ENCODE measurements at places on chromosomes 16 and 17.

- no peak for DNase-seq
These were observed 6.9 kb downstream of the SALL1 start for GRCh38 chr16:51144203-51144602.

DNA sequence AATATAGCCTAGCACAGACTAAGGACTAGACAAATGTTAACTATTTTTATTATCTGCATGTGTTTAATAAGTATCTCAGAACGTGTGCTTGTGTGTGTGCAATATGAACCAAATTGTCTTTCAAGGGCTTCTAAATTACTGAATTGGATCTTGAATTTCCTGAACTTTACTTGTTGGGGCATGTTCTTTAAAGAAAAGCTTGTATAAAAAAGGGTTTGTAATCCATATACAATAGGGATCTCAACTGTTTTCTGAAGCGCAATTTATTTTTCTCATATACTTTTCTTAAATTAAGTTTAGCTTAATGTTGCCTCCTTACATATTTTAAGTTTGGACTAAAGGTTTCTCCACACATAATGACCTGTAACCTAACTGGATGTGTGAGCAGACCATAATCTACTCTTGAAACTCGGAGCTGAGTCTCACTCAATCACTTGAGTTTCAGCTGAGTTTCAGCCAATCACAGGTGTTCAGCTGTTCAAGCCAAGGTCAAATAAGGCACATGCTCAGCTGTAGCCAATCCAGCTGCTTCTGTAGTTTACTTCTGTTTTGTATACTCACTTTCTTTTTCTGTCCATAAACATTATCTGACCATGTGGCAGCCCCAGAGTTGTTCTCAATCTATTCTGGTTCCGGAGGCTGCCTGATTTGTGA lies 72.3 kb downstream of the CDK5R1 start:
- DNase-seq = no peak

- DNase-seq = no peak
These were observed 14.5 kb upstream of the PRKCA start for GRCh38 chr17:66287911-66288310.

DNA sequence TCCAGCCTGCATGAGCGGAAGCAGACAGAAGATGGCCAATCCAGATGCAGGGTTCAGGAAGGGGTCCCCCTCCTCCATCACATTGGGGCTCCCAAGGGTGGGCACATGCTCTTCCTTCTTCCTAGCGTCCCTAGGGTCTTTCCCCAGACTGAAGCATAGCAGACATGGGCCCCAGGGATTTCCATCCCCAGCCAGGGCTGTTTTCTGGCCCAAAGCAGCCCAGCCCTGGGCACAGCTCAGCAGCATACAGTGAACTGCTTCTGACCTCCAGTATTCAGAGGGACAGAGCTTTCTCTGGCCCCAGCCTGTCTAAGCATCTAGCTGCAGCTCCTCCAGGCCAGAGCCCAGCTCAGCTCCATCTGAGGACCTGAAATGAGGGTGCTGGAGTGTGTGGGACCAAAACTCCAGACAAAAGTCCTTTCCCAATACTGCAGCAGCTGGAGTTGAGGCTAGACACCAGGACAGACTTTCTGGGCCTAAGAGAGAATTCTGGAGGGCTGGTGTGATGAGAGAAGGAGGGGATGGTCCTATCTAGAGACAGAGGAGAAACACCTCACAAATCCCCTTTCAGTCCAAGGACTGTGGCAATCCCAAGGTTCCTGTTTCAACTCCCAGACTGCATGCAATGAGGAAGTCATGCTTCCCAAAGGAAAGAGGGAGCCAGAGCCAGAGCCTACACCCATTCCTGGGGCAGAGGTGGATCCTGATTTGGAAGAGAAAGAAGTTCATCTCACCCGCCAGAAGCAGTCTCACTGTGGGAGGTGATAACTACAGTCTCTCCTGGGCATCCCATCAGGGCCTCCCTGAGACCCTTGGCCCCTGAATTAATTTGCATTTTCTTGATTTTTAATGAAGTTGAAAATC lies 4.5 kb upstream of the FOXN1 start:
- DNase-seq = no peak

- no peak for DNase-seq
These were observed 157.0 kb downstream of the COPRS start for GRCh38 chr17:31702041-31702440.

GRCh38 chr17:32876417-32877163 lies at the start of gene MYO1D:
MYO1D (minus strand) TSS chr17:32877124; CDS start chr17:32876872, 252 bp downstream.
- DNase-seq = peak; percentile 49

DNA sequence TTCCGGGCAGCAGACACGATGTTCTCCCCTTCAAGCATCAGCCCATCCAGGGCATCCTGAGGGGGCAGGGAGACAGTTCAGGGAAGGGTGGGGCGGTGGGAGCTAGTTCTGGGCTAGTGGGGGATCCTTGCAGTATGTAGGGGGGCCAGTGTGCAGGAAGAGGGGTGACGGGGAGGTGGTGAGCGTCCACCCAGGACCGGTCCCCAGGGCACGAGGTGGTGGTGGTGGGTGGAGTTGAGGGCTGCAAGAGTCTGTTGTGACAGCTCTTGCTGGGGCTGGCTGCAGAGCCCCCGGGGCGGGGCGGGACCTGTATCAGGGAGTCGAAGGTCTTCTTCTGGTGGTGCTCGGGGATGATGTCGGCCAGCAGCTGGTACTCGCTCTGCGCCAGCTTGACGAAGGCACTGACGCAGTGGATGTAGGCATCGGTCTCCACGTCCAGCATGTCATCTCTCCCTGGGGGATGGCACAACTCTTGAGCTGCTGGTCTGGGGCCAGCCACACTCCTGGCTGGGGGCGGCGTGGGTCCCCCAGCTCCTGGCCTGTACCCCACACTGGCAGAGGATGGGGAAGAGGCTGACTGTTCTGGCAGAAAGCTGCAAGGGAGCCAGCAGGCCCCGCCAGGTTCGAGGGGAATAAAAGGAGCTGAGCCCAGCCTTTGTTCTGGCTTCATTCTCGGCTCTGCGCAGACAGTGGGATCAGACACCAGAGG lies 10.0 kb downstream of the ZACN start:
- DNase-seq = no peak

DNA sequence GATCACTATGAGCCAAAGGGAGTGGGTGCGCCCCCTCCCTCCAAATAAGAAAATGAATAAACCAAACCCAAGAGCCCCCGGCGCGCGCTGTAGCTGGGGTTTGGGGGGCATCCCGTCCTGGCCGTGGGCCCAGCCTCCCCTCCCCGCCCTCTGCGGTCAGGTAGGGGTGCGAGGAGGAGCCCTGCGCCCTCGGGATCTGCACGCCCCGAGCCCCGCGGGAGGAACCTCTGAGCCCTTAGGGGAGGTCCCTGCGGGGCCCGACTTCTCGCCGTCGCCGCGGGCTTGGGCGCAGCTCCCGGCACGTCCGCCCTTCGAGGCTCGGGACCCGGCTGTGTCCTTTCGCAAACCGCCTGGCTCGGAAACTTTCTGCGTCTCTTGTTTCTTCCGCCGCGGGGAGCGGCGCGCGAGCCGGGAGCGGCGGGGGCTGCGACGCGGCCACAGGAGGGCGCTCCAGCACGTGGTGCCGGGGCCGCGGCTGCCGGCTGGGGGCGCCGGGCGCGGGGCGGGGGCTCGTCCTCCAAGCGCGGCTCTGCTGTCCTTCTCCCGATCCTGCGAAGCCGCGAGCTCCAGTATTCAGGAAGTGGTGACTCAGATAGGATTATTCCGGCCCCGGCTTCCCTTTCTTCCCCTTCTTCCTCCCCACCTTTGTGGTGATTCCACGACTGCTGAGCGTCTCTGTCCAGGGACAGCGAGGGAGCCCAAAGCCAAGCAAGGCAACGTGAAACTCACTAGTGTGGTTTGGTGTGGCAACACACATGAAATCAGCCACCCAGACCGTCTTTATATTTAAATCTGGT lies 1.6 kb downstream of the PITPNC1 start:
- peak; percentile 60 for DNase-seq

GRCh38 chr17:77127735-77128361 lies 12.9 kb upstream of the SEC14L1 start:
- no peak for DNase-seq

GRCh38 chr16:79310710-79311109 lies 289.8 kb downstream of the MAF start:
- no peak for DNase-seq

DNA sequence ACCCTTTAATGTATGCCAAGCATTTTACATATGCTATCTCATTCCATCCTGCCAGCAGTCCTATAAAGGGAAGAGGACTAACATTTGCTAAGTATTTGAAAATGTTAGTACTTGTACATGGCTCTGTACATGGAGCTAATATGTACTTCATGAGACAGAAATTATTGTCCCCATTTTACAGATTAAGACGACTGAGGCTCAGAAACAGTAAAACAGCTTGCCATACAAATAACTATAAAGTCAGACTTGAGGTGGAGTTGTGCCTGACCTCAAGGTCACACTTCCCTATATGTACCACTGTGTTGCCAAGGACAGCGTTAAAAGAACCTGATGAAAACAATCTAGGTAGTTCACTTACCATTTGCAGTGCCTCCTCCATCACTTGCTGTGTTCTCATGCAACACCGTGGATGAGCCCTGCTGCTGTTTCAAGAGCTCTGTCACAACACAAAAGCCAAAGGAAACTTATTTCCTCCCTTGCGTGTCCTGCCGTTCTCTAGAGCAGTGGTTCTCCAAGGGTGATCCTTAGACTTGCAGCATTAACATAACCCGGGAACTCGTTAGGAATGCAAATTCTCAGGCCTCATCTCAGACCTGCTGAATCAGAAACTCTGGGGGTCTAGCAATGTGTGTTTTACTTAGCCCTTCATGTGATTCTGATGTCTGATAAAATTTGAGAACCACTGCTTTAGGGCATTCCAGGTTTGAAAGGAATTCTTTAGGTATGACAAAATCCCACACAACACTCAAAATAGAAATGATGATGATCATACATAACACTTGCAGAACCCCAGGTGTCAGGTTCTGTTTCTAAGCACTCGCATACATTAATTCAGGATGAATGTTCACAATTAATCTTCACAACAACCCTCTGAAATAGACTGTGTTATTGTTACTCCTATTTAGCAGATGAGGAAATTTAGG lies 51.2 kb upstream of the MTMR4 start:
- no peak for DNase-seq

DNA sequence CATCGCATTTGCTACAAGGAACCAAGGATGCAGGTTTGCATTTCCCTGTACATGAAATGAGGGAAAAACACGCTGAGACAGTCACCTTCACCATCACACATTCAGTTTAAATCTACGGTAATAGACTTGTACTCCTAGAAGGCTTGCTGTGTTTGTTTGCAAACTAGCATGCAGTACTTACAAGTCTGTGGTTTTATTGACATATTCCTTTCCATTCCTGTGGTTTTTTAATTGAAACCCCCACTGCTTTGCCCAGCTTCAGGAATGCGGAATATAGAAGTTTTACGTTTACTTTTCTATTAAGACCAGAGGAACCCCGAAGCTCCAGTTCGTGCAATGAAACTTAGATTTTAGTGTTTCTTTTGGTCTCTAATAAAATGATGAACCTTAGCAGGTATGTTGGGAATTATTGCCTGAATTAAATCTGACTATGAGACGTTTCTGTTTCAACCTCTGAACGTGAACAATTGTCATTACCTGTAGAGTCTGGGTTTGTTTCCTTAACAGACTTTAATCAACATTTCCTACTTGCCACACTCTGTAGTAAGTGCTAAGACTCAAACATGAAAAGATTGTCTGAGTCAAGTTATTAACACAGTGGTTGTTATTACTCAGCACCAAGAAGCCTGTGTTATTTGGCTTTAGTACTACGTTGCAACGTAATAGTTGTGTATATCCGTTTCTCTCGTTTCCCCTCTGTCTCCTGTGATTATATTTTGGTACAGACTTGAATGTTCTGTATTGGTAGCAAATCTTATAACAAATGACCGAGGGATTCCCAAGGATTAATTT lies 793.3 kb upstream of the GOT2 start:
- no peak for DNase-seq

DNA sequence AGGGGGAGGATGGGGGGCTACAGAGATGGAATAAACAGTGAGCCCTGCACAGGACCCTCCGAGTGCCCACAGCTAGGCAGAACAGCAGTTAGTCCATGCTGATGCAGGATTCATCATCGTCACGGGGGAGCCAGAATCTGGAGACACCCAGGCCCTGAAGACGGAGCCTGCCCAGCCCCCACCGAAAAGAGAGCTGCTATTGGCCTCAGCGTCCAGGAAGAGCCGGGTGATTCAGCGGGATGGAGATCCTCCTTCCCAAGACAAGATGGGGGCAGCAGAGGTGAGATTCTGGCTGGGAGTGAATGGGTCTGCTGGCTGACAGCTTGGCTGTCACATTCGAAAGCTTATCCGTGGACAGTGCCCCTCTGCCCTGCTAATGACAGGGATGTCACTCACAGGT lies 133.6 kb upstream of the CRHR1 start:
- DNase-seq = no peak

- DNase-seq = no peak
These were observed 73.2 kb upstream of the SALL1 start for GRCh38 chr16:51224317-51224716.

- peak; percentile 30 for DNase-seq
These were observed 46.6 kb downstream of the STH start for GRCh38 chr17:46045639-46046038.

GRCh38 chr16:7236824-7237410 lies 95.7 kb upstream of the RBFOX1 start:
- no peak for DNase-seq

- no peak for DNase-seq
These were observed 21.5 kb downstream of the IFT140 start for GRCh38 chr16:1590366-1590765.

- DNase-seq = no peak
These were observed 10.9 kb upstream of the MMD start for GRCh38 chr17:55432358-55433028.

- no peak for DNase-seq
These were observed 392.2 kb downstream of the NPIPA8 start for GRCh38 chr16:17944345-17944744.

DNA sequence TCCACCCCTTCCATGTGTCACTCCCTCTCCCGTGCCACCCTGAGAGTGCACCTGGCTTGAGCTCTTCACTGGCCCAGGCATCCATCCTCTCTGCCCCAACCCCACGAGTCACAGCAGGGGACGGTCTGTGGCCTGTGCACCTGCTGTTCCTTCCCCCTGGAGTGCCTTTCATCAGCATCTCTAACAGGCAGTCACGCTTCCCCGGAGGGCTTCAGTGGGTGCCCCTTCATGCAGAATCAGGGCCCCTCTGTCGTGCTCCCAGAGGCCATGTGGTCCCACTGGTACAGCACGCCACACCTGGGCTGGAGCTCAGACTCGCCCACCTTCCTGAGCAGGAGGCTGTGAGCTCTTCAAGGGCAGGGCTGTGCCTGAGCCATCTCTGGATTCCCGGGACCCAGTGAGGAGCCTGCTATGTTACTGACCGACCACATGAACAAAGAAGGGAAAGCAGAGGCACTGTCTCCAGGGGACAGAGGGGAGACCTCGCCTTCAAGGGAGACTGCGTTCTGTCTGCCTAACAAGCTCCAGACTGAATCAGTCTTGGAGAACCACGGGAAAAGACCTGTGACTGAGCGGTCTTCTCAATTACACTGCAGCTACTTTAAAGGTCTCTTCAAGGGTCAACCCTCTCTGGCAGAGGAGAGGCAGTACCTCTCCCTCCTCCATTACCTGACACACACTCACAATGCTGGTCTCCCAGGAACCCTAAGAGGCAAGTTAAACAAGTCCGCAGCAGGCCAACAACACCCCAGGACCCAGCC lies 78.8 kb upstream of the DOC2B start:
- DNase-seq = no peak

Data from NCI-H510A (cell line).